ENCODE measurements at places on chromosomes 12 and 14.

DNA sequence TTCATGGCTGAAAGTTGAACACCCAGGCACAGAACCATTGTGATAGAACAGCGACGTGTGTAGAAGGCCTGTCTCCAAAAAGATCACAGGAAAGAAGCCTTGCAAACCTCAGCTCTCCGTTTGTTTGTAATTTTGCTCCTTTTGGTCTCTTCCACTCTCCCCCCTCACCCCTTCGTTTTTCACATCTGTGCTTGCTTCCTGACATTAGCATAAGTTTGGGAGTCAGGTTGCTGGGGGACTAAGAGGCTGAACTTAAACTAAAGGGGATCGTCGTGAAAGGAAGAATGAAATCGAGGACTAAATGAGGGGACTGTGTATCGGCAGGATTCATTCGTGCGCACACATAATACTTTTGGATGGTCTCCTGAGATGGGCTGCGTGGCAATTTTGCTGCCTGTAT, 200.6 kb downstream of the BCAT1 start:
- DNase-seq, result no peak

- DNase-seq, result no peak
These were observed 237.5 kb upstream of the TMTC1 start for GRCh38 chr12:30021051-30021833.

GRCh38 chr12:83390186-83390585, 703.5 kb downstream of the TMTC2 start:
- no peak for DNase-seq

DNA sequence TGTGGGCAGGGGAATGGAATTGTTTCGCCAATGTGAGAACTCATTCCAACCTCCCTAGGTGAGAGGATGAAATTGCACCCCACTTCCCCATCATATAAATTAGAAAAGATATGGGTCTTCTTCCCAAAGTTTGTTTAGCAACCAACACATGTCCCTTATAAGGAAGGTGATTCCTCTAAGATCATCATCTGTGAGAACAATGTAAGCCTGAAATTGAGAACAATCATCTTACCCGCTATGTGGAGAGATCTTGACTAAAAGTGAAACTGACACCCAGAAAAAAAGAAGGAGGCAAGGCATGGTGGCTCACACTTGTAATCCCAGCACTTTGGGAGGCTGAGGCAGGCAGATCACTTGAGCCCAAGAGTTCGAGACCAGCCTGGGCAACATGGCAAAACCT, 173.2 kb upstream of the HMGA2 start:
- no peak for DNase-seq

DNA sequence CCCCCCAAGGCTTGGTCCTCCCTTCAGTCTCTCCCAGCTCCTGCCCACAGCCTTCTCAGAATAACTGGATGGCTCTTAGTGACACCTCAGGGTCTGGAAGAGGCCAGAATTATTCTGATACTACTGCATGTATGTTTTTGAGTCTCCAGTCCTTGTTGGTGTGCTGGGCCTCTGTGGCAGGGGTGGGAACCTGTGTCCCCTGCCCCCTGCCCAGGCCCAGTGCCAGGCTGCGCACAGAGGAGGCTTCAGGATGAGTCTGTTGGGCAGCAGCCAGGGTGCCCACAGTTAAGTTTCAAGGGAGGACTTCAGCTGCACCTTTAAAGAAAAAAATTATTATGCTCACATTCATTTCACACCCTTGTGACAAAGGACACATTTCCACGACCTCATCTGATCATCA, 348.3 kb downstream of the CACNA1C start:
- no peak for DNase-seq

GRCh38 chr12:39199351-39199750, 243.6 kb downstream of the KIF21A start:
- no peak for DNase-seq

GRCh38 chr12:27094726-27095125, 12.3 kb upstream of the C12orf71 start:
- DNase-seq, result no peak

- DNase-seq, result no peak
These were observed 911 bp upstream of the SCNN1A start for GRCh38 chr12:6376079-6376869.

DNA sequence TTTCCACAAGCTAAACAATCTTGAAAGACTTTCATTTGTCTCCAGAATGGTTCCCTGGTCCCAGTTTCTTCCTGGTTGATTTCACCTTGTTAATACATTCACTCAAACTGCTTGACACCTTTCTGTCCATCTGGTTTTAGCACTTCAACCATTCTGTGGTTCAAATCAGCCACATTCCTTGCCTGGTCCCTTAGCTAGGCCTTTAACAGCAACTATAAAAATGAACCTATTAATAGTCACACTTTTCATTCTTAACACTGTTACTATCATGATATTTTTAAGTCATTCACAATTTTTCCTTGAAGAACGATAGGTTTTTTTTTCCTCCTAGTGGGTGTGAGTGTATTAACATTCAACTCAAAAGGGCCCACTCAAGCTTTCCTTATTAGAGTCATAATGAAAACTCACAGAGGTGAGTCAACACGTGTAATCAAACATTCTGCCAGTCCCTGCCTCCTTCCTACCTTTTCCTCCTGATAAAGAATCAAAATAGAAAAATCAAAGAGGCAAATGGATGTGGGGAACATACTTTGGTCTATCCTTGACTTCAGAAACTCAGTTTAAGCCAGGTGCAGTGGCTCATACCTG, 34.4 kb upstream of the CCNT1 start:
- no peak for DNase-seq

DNA sequence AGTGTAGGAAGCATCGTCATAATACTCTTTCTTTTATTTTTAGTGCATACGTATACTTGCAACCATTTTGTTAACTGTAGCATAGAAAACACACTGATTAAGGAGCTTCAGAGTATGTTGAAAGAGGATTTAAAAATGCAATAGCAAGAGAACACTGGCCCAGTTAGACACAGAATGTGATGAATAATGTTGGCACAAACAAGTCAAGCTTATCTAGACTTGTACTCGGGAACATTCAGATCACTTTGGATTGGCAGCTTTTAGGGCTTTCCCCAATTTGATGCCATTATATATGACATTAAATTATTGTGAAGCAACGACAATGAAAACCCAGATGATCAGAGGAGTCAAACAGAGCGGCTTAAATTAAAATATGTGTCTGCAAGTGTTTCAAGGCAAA, 468.1 kb downstream of the PRKD1 start:
- no peak for DNase-seq

- no peak for DNase-seq
These were observed 13.7 kb downstream of the COA8 start for GRCh38 chr14:103576371-103577024.

GRCh38 chr14:54665946-54666345, 99.0 kb downstream of the SAMD4A start:
- DNase-seq, result no peak

GRCh38 chr14:52801014-52801712, 9.8 kb upstream of the GNPNAT1 start:
- DNase-seq, result no peak

GRCh38 chr12:114752217-114752616, 68.2 kb upstream of the TBX3 start:
- DNase-seq, result no peak

DNA sequence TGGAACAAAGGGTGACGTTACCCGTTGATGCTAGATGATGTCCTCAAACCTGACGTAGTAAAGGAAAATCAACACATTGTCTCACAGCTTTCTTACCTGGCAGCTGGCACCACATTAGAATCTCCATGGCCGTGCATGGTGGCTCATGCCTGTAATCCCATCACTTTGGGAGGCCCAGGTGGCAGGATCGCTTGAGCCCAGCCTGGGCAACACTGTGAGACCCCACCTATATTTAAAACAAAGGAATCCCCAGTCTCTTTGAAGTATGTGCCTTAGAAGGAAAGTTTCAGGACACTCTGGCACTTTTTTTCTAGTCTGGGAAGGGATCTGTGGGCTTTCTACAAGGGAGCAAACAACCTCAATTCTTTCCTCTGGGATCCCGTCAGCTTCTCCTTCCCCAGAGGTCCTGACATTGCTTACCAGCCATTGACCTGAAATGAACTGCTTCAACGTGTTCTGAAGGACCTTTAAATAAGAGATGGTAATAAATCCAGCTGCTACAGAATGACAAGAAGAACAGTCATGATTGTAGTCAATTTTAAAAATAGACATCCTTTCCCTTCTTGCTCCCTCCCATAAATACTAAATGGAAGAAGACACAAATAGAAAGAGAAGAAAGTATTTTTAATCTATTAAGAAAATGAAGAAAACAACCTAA, 33.7 kb upstream of the TTC7B start:
- DNase-seq, result no peak

DNA sequence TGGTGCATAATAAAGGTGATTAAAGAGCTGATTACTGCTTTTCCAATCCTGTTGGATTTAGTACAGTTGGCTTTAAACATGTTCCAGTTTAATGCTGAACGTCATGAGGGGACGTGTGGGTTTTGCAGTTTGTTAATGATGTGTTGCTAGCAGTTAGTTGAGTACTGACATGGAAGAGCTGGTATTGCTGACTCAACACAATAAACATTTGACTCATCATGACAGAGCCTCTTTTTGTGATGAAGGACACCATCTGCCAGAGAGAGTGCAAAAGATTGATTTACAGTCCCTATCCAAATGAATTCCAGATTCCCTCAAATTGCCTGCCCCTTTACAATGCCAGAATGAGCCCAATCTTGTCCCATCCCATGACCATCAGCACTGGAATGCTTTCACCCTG, 346.2 kb upstream of the PRICKLE1 start:
- DNase-seq, result no peak

- no peak for DNase-seq
These were observed 130.3 kb downstream of the CEP83 start for GRCh38 chr12:94329366-94329765.

DNA sequence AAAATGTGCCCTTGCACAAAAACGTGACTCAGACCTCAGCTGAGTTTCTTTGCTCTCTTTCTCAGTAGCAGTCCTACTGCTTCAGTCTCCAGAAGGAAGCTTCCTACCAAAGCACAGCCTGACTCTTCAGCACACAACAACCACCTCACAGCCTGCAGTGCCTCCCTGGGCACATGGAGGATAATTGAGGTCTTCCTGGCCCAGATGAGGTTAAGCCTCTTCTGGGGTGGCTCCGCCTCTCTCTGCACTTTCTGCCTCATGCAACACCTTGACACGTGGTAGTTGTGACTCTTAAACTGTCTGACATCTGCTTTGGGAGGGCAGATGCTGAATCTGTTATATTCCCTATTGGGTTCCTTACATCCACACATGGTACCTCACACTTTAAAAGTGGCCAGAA, 33.8 kb downstream of the GIT2 start:
- no peak for DNase-seq

DNA sequence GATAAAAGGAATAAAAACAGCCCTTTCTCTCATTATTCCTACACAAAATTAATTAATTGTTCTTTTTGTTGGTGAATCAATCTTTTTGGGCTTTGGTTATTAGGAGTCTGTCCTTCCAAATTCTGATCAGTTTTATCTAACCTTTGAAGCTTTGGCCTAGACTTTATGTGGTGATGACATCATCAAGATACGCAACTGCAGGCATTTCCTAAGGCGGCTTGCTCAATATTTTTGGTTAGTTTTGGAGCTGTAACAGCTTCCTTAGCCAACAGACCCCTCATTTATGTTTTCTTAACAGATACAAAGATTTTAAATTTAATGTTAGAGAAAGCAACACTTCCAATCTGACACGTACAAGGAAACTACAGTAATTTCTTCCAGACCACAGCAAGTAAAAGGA, 87.8 kb upstream of the PDE3A start:
- DNase-seq, result no peak

GRCh38 chr12:85688837-85689236, 147.4 kb downstream of the RASSF9 start:
- DNase-seq, result no peak

- DNase-seq, result no peak
These were observed 61.3 kb downstream of the DICER1 start for GRCh38 chr14:95095996-95096395.

GRCh38 chr14:81105378-81105777, 115.4 kb downstream of the GTF2A1 start:
- DNase-seq, result no peak

GRCh38 chr14:94111276-94112095, 950 bp downstream of the IFI27 start:
- DNase-seq, result no peak

- DNase-seq, result no peak
These were observed 347 bp downstream of the SYNDIG1L start for GRCh38 chr14:74425525-74426201.

DNA sequence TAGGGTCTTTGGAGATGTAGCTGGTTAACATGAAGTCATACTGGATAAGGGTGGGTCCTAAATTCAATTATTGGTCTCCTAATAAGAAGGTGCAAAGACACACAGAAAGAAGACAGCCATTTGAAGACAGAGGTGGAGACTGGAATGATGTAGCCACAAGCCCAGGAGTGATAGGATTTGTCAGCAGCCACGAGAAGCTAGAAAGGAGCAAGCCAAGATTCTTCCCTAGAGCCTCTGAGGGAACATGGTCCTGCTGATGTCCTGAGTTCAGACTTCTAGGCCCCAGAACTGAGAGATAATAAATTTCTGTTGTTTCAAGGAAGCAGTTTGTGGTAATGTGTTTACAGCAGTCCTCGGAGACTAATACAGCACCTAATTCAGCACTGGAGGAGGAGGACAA, 203.3 kb upstream of the SRRM4 start:
- DNase-seq, result no peak

DNA sequence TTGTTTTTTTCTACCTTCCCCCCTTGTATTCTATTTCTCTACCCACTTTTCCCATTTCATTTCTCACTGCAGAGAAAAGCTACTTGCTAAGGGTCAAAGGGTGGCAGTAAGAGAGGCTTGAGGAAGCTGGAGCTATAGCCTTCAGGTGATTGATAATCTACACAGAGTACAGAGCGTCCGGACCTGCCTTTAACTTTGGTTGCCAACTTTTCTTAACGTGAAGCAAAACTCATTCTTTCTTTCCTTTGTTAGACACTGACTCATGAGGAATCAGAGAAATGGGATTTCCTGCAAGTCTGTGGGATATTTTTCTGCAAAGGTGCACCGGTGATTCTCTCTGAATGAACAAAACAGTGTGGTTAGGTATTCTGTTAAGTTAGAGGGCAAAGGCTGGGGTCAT, 133.3 kb downstream of the RMST start:
- no peak for DNase-seq

DNA sequence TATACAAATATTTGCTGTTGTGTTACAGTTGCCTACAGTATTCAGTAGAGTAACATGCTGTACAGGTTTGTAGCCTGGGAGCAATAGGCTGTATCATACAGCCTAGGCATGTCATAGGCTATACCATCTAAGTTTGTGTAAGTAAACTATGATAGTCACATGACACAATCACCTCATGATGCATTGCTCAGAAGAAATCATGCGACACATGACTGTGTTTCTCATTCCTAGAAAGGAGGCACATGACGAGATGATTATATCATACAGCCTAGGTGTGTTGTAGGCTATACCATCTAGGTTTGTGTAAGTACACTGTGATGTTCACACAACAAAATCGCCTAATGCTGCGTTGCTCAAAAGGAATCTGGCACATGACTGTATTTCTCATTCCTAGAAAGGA, 31.9 kb downstream of the NOPCHAP1 start:
- DNase-seq, result no peak
